ENCODE measurements at places on chromosomes 11 and 22.

- no peak for DNase-seq
Measured at GRCh38 chr11:29166306-29166705, 850.5 kb downstream of the KCNA4 start.

DNA sequence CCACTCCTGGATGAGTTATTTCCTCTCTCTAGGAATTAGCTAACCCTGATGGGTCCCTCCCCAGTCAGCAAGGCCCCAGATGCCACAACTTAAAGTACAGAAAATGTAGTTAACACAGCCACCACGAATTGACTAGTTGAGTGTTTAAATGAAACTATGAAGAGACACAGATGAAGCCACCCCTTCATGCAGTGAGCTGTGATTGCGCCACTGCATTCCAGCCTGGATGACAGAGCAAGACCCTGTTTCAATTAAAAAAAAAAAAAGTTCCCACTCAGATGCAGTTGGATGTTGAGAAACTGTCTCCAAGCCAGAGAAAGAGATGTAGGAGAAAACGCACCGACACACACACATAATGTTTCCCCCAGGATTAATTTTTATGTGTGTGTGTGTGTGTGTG lies 53.3 kb downstream of the SCN3B start:
- no peak for DNase-seq

- no peak for DNase-seq
Measured at GRCh38 chr11:44351006-44351660, 41.2 kb upstream of the ALX4 start.

DNA sequence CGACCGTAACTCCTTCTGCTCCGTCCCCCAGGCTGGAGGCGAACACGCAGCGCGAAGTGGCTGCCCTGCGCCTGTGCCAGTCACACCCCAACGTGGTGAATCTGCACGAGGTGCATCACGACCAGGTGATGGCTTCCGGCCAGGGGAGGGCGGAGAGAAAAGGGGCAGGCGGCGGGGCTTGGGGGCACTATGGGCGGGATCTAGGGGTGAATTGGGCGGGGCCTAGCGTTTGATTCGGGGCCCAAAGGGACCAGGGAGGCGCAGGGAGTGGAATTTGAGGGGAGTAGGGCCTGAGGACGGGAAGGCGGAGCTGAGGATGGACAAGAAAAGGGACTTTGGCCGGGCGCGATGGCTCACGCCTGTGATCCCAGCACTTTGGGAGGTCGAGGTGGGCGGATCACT lies 9.7 kb downstream of the RPS6KA4 start:
- DNase-seq: no peak

DNA sequence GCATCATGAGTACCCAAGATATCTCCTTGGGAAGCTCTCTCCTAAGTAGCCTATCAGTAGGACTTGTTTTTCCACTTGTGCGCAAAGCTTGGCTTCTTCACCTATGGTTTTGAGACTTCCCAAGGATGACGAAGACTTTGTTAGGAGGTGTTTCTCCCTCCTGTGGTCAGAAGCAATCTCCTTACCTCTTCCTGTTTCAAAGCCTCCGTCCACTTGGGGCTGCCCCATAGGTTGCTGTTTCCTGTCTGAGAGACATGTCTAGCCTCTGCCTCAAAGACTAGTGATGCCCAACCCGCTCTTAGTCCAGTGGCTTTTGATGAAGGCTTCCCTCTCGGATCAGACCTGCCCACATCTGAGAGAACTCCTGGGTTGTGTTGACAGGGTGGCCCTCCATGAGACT lies 92.9 kb downstream of the TRAF6 start:
- no peak for DNase-seq

DNA sequence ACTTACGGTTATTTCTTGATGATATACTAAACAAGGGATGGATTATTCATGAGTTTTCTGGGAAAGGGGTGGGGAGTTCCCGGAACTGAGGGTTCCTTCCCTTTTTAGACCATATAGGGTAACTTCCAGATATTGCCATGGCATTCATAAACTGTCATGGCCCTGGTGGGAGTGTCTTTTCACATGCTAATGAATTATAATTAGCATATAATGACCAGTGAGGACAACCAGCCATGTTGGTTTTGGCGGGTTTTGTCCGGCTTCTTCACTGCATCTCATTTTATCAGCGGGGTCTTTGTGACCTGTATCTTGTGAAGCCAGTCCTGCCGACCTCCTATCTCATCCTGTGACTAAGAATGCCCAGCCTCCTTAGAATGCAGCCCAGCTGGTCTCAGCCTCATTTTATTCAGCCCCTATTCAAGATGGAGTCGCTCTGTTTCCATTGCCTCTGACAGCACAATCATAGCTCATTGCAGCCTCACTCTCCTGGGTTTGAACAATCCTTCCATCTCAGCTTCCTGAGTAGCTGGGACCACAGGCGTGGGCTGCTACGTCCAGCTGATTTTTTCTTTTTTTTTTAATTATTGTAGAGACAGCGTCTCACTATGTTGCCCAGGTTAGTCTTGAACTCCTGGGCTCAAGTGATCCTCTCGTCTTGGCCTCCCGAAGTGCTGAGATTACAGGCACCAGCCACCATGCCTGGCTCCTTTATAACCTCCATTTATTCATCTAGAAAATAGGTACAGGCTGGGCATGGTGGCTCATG lies 52.6 kb upstream of the EMID1 start:
- DNase-seq: no peak

- no peak for DNase-seq
Measured at GRCh38 chr22:28911777-28912669, 28.7 kb downstream of the ZNRF3 start.

Measured in activated CD4-positive, CD25-positive, alpha-beta regulatory T cell treated with anti-CD3 and anti-CD28 coated beads, Interleukin-2, amount 50 U/mL, for 72 hours (primary cell).